ENCODE measurements at places on chromosomes 2 and 18.
A peak's percentile ranks its signal among the peaks of the same experiment; 100 is the strongest.

- DNase-seq, result no peak
These were observed 244.3 kb upstream of the PXDN start for GRCh38 chr2:1988594-1988993.

GRCh38 chr2:32474381-32474780 is 117.6 kb downstream of the BIRC6 start:
- no peak for DNase-seq

DNA sequence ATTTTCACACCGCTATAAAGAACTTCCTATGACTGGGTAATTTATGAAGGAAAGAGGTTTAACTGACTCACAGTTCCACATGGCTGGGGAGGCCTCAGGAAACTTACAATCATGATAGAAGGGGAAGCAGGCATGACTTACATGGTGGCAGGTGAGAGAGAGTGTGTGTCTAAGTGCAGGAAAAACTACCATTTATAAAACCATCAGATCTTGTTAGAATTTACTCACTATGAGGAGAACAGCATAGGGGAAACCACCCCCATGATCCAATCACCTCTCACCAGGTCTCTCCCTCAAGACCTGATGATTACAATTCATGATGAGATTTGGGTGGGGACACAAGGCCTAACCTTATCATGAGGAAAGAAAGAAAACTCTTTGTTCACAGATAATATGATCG is 174.6 kb downstream of the SRBD1 start:
- no peak for DNase-seq

- DNase-seq, result no peak
These were observed at the start of gene IL1R2 for GRCh38 chr2:101991721-101992145. TSS of gene IL1R2 (plus strand) at chr2:101991960. CDS start at chr2:102008576, 16,616 bp downstream.

DNA sequence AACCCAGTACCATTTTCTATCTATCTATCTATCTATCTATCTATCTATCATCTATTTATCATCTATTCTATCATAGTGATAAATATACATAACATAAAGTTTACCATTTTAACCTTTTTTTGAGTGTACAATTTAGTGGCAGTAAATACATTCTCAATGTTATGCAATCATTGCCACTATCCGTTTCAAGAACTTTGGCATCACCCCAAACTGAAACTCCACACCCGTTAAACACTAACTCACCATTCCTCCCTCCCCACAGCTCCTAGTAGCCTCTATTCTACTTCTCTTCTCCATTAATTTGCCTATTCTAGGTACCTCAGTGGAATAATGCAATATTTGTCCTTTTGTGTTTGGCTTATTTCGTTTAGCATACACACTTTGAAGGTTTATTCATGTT is 82.5 kb upstream of the KCNE4 start:
- DNase-seq, result no peak

DNA sequence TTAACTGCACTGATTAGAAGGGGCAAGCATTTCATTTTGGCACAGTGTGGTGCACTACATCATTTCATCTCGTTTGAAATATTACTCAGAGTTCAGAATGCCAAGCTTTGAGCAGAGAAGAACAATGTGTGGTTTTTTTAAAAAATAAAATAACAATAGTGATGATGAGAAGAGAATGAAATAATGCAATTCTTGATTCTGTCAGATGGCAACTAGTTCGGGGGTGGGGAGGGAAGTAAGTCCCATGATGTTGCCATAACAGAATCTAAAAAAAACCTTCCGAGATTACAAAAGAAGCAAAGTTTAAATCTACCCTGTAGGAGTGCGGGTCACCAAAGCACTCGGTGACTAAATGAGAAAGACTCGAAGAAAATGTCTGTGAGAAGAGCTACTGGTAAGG is 490.4 kb downstream of the NR4A2 start:
- DNase-seq, result no peak

DNA sequence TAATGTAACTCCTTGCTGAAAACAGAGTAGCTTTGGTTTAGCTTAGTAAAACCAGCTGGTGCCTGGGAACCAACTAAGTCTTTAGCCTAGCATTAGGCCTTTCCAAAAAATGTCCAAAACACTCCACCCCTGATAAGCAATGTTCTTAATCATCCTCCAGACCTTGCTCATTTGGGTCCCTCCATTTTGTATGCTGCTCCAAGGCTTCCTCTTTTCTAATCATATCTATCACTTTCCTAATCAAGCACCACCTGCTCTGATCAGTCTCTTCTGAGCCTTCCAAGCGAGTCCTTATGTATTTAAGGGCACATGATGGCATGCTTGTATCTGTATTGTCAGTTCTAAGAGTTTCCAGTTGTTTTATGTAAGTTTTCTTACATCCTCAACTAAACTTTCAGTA is 23.6 kb downstream of the THADA start:
- DNase-seq, result no peak

DNA sequence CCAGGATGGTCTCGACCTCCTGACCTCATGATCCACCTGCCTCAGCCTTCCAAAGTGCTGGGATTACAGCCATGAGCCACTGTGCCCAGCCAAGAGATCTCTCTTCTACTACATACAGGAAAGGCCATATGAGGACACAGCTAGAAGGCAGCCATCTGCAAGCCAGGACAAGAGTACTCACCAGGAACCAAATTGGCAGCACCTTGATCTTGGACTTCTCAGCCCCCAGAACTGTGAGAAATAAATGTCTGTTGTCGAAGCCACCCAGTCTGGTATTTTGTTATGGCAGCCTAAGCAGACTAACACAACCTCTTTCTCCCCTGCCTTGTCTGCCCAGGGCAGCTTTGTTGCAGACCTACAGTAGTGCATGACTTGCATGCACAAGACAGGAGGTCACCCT is 211.3 kb upstream of the HAAO start:
- DNase-seq, result no peak

- no peak for DNase-seq
These were observed 53.3 kb upstream of the SEMA4C start for GRCh38 chr2:96923201-96923600.

DNA sequence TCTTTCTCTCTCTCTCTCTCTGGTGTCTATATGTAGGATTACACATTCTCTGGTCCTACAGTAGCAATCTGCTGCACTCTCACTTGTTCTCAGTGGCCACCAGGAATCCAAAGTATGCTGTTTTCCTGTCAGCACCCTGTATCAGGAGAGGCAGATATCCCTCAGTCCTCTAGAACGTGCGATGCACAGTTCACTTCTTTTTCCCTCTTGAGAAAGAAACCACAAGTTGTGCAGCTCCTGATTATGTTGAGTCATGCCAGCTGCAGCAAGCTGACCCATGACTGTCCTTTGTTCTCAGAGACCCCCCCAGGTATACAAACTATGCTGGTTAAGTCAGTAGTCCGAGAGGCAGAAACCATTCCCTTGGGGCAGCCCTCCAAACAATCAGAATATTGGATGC is 54.6 kb downstream of the LANCL1 start:
- DNase-seq, result no peak

DNA sequence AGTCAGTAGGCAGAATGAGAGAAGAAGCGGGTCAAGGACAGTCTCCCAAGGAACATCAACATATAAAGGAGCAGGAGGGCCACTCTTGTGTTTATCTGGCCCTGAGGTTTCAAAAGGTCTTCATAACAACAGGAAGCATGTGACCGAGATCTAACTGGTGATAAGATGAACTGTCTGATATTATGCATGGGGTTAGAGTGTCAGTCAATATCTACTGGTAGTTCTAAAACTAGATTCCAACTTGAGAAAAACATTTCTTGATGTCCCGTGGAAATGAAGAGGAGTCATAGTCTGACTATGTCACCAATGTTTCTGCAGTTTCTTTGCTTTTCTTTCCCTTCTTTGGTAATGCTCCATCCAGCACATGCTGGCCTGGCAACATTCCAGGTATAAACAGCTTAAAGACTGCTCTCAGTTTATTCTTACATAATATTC is 77.5 kb upstream of the ITPRID2 start:
- no peak for DNase-seq

DNA sequence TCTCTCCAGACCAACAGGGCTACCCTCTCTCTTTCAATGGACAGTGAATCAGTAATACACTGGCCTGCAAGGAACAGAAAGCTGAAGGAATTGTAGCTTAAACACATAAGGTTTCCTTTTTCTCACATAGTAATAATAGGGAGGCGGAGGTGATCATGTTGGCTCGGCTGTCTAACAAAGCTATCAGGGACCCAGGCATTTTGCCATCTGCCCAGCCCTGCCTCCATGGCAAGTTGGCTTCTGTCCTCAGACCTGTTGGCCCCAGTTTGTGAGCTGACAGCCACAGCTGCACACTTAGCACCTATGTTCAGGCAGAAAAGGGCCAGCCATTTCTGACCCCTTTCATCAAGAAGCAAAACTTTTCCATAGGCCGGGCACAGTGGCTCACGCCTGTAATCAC is 2.0 kb upstream of the CHRNG start:
- DNase-seq, result no peak

GRCh38 chr2:20585359-20585709 is 65.6 kb downstream of the HS1BP3 start:
- DNase-seq, result no peak

- DNase-seq, result no peak
These were observed 87.2 kb downstream of the UXS1 start for GRCh38 chr2:106106622-106107508.

DNA sequence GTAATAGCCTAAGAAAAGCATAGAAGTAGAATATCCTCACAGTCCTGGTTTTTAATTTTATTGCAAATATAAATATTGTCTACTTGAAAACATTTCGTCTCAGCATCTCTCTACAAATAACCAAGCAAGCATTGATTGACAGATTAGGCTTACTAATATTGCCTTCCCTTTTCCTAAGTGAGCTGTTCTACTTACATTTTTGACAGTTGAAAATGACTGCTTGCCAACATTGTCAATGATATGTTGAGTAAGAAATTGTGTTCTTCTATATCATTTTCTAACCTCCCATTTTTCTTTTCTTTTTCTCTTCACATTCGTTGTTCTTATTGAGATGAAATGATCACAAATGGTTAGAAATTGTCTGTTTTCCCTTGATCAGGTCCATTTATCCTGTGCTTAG is 47.0 kb upstream of the STK39 start:
- no peak for DNase-seq

GRCh38 chr18:76359909-76360308 is 135.1 kb downstream of the ZNF516 start:
- DNase-seq, result no peak

- DNase-seq, result no peak
These were observed 156.7 kb downstream of the QPCT start for GRCh38 chr2:37501113-37501512.

GRCh38 chr2:31523871-31524492 is 56.8 kb downstream of the SRD5A2 start:
- peak; percentile 47 for DNase-seq

DNA sequence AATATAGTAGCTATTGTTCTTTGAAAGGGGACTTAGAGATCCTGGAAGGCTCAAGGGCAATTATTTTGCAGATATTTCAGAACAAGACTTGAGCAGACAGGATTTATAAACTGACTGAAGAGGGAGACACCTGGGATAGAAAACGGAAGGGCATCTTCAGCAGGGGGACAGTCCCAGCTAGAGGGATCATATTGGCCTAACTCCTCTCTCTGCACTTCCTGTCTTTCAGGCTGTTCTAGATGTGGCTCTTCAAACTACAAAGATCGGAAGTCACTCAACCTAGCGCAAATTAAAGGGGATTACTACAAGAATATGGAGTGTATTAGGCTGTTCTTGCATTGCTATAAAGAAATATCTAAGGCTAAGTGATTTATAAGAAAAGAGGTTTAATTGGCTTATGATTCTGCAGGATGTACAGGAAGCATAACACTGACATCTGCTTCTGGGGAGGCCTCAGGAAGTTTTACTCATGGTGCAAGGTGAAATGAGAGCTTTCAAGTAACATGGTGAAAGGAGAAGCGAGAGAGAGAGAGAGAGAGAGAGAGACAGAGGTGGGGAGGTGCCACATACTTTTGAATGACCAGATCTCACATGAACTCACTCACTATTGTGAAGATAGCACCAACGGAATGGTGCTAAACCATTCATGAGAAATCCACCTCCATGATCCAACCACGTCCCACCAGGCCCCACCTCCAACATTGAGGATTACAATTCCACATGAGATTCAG is 5.3 kb upstream of the CTIF start:
- DNase-seq, result no peak

- no peak for DNase-seq
These were observed 298.3 kb downstream of the TDRD15 start for GRCh38 chr2:21422050-21422449.

DNA sequence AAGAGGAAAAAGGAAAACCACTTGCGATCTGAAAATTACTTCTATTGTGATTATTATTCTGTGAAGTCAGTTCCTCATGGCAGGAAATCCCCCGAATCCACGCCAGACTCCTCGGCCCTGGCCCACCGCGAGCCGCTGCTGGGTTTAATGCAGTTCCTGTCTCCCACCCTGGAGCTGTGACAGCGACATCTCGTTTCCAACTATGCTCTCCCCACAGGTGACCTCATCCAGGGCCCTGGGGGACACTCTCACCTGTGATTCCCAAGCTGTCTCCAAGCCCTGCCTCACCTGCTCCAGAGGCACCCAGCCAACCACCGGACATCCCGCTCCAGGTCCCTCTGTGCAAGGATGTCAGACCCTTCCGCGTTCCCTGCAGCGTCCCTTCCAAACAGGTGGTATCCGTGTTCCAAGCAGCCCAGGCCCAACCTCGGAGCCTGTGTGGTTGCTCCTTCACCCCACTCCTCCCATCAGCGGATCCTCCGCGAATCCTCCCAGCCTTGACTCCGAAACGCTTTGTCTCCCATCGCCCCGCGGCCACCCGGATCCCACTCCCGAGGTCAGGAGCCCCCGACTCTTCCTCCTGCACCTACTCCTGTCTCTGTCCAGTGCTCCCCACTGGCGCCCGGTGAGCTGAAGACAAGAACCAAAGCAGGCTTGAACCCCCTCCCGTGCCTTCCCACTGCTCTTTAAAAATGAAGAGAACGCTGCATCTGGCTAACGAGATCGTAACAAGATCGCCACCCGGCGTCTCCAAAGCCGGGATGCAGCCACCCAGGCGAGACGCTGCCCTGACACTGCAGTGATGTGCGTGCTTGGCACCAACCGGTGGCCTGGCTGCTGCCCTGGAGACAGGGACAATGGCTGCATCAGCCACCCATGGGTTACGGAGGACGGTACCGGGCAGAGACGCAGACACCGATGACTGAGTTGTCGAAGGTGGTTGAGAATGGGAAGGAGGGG is 96.5 kb downstream of the NDUFA10 start:
- no peak for DNase-seq

- no peak for DNase-seq
These were observed 89.6 kb downstream of the MCFD2 start for GRCh38 chr2:46825939-46826568.

DNA sequence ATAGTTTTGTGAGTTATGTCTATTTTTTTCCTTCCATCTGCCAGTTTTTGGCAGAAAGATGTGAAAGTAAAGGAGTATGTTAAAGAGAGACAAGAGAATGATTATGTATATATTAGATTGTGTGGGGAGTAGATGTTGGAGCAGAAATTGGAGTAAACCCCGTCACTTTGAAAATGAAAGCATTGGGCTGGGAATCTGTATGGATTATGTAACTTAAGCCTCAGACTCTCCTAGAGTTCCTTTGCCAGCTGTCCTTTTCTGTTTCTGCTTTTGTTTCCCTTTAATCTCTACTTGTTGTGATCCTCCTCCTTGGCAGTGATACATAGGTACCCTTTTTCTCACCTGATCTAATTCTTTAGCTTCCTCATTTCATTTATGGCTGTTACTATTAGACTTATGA is 19.2 kb downstream of the CCDC138 start:
- DNase-seq, result no peak
